ENCODE measurements at places on chromosomes 12 and 14. TPM values are rescaled to one million over a fixed set of nuclear protein-coding genes. Genes with fewer than 3 reads are reported as not detected.

GRCh38 chr12:128818065-128819022 is 5.4 kb downstream of the SLC15A4 start:
- peak overlapping the region; percentile 95 for H3K27ac ChIP-seq
- H3K4me3 ChIP-seq = peak overlapping the region; percentile 19
- H3K36me3 ChIP-seq = no peaks in the 10 kb centered on the region
- H3K4me1 ChIP-seq = peaks cover 76% of the 10 kb centered on the region
- no peak for DNase-seq

GRCh38 chr14:106845286-106846087 is 1319.1 kb downstream of the TMEM121 start:
- no peaks in the 10 kb centered on the region for H3K4me1 ChIP-seq
- H3K36me3 ChIP-seq = no peaks in the 10 kb centered on the region
- no peaks in the 10 kb centered on the region for H3K27me3 ChIP-seq
- peak overlapping the region; percentile 67 for H3K27ac ChIP-seq
- H3K4me3 ChIP-seq = peak overlapping the region; percentile 59
- no peak for DNase-seq

GRCh38 chr12:118783703-118784102 is 197.6 kb upstream of the SRRM4 start:
- H3K27me3 ChIP-seq = peaks cover 10% of the 10 kb centered on the region
- no peaks in the 10 kb centered on the region for H3K36me3 ChIP-seq
- no peak for DNase-seq
- H3K4me3 ChIP-seq = no peak overlapping the region
- H3K27ac ChIP-seq = no peak overlapping the region

DNA sequence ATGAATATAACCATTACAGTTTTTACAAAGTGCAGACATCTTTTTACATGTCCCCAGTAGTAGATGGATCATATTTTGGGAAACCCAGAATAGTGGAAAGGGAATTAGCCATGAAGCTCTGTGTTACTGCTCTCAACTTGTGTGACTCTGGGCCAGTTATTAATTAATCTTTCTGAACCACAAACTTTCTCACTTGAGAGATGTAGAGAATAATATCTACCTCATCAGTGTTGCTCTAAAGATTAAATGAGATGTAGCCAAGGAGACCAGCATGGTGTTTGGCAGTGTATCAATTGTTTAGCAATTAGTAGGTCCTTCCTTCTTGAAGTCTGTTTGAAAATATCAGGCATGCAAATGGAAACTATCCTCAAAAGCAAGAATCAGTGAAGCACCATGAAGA is 169.2 kb downstream of the TMTC2 start:
- no peaks in the 10 kb centered on the region for H3K4me1 ChIP-seq
- H3K27me3 ChIP-seq = no peaks in the 10 kb centered on the region
- H3K4me3 ChIP-seq = no peak overlapping the region
- no peak overlapping the region for H3K27ac ChIP-seq
- no peak for DNase-seq

DNA sequence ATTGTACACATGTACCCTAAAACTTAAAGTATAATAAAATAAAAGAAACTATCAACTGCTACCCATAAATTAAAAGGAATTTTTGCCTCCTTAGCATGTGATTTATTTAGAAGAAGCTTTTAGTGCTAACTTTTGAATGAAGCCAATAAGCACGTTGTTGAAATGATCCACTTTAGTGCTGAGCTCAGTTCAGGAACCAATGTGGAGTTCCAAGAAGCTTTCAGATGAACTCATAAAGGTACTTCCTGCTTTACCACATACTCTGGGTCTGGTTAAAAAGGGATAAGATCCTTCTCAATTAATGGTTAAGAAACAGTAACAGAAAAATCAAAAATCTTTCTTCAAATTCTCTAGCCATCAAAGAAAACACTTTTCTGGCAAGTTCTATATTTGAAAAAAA is 39.4 kb downstream of the TMTC1 start:
- no peak for DNase-seq
- H3K27ac ChIP-seq = peak overlapping the region; percentile 74
- H3K36me3 ChIP-seq = peaks cover 16% of the 10 kb centered on the region
- peaks cover 47% of the 10 kb centered on the region for H3K4me1 ChIP-seq

GRCh38 chr12:51162217-51162616 is 10.7 kb downstream of the TFCP2 start:
- H3K4me1 ChIP-seq = peaks cover 6% of the 10 kb centered on the region
- H3K27me3 ChIP-seq = no peaks in the 10 kb centered on the region
- no peak overlapping the region for H3K4me3 ChIP-seq
- H3K36me3 ChIP-seq = no peaks in the 10 kb centered on the region
- DNase-seq = no peak

DNA sequence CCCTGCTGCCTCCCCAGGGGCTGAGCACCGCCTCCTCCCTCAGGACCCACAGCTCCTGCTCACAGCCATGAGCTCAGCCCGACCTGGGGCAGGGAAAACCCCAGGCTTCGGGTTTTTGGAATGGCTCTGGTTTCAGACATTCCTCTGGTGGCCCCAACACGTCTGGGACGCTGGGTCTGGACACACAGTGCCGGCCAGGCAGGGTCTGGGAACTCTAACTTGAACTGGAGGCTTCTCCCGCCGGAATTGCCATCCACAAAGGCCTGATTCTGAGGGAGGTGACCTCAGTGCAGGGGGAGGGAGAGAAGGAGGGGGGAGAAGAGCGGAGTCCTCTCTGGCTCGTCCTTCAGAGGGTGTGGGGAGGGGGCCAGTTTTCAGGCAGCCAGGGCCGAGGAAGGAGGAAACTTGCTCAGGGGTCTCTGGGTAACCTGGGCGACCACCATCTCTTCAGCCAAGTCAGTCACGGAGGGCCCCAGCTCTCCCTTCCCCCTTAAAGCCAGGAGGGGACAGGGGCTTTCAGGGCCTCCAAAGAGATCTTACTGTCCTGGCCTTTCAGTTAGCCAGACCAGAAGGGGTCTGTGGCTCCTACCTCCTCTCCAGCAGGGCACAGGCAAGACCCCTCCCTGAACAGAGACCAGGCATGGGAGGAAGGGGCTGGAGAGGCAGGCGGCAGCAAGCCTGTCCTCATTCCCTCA is 19.4 kb downstream of the NCKAP5L start:
- peaks cover 28% of the 10 kb centered on the region for H3K36me3 ChIP-seq
- peak overlapping the region; percentile 22 for H3K4me3 ChIP-seq
- H3K4me1 ChIP-seq = peaks cover 29% of the 10 kb centered on the region
- peak; percentile 59 for DNase-seq
- no peaks in the 10 kb centered on the region for H3K27me3 ChIP-seq
- H3K27ac ChIP-seq = peak overlapping the region; percentile 61

Gene SLC5A8
- total RNA-seq = not detected

- no peaks in the 10 kb centered on the region for H3K36me3 ChIP-seq
- H3K27me3 ChIP-seq = no peaks in the 10 kb centered on the region
- H3K4me3 ChIP-seq = no peak overlapping the region
- no peaks in the 10 kb centered on the region for H3K4me1 ChIP-seq
- DNase-seq = no peak
- H3K27ac ChIP-seq = no peak overlapping the region
Observed at GRCh38 chr12:70379846-70380245, 13.8 kb downstream of the KCNMB4 start.

GRCh38 chr14:32324601-32325000 is 4.5 kb upstream of the AKAP6 start:
- H3K27ac ChIP-seq = no peak overlapping the region
- no peak for DNase-seq

Gene PRICKLE1
- total RNA-seq = 7.6 TPM

DNA sequence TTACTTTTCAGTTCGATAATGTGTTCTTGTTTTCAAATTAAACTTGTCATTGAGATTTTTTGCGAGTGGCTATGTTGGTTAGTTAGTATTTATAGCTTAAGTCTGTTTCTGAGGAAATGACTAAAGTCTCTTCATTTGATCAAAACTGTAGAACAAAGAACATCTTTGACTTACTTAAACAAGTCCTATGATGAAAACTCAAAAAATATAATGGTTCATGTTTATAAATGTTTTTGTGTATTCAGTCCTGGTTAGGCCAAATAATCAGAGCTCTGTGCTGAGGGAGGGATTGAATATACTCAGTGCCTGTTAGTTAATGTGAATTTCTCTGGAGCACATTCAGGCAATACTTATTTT is 51.7 kb downstream of the PPFIBP1 start:
- no peaks in the 10 kb centered on the region for H3K36me3 ChIP-seq
- no peaks in the 10 kb centered on the region for H3K27me3 ChIP-seq
- H3K4me1 ChIP-seq = peaks cover 19% of the 10 kb centered on the region
- H3K4me3 ChIP-seq = no peak overlapping the region

Gene KRT83
- total RNA-seq = not detected

Gene SIX6
- 0.12 TPM for total RNA-seq

Gene IAPP
- total RNA-seq = not detected

- no peaks in the 10 kb centered on the region for H3K4me1 ChIP-seq
- no peaks in the 10 kb centered on the region for H3K27me3 ChIP-seq
- DNase-seq = no peak
- no peak overlapping the region for H3K4me3 ChIP-seq
- no peaks in the 10 kb centered on the region for H3K36me3 ChIP-seq
- H3K27ac ChIP-seq = no peak overlapping the region
Observed at GRCh38 chr14:91731018-91731417, 868 bp downstream of the CATSPERB start.

Gene SIX4
- total RNA-seq = 38.1 TPM

Gene INHBE
- total RNA-seq = 0.23 TPM

DNA sequence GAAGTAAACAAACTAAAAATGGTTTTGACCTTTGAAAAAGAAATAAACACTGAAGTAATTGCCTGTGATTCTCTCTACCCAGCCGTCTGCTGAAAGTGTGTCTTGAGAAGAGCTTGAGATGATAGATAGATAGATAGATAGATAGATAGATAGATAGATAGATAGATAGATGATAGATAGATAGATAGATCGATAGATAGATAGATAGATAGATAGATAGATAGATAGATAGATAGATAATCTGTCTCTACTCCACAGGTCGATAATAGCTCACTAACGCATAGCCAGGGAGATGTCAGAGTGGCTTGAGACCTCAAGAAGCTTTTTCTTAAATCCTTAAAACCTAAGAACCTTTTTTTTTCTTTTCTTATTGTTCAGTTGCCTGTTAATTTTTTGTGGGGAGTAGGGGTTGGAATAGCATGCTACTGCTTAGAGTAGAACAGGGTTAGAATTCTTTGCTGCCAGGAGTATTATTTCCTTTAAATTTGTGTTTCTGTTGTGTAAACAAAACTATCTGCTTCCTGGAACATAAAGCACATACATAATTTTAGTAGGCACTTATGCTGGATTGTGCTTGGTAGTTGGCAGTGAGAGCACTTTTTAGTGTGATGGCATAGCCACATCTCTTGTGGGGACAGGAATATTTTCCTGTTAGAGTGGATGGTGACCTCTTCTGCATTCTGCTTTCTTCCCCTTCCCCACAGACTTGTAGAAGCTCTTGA is 169.5 kb downstream of the FBXL14 start:
- no peaks in the 10 kb centered on the region for H3K36me3 ChIP-seq
- DNase-seq = no peak
- peaks cover 8% of the 10 kb centered on the region for H3K4me1 ChIP-seq
- no peaks in the 10 kb centered on the region for H3K27me3 ChIP-seq
- no peak overlapping the region for H3K27ac ChIP-seq
- no peak overlapping the region for H3K4me3 ChIP-seq

DNA sequence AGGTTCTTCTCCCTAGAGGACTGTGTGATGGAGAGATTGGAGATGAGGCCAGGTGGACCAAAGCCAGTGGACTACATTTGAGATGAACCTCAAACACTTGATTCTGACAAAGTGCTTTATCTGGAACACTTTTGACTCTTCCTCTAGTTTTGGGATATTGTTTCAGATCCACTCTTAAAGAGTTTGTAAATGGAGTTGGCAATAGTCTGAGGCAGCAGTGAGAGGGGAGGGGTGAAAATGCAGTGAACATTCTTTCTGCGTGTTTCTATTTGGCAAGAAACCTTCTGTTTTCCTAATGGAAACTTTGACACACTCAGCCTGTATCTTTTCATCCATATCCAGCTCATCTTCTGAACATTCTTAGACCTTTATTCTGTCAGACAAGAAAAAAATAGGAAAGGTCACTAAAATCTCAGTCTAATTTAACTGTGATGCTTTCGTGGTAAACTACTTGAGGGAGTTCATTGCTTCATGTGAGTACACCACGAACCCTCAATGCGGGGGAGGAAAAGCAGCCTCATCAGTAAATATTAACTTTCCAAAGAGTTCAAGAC is 57.4 kb upstream of the KCNJ8 start:
- H3K4me1 ChIP-seq = peaks cover 6% of the 10 kb centered on the region
- peak overlapping the region; percentile 34 for H3K27ac ChIP-seq
- DNase-seq = no peak
- H3K4me3 ChIP-seq = no peak overlapping the region
- no peaks in the 10 kb centered on the region for H3K27me3 ChIP-seq
- peaks cover 72% of the 10 kb centered on the region for H3K36me3 ChIP-seq

DNA sequence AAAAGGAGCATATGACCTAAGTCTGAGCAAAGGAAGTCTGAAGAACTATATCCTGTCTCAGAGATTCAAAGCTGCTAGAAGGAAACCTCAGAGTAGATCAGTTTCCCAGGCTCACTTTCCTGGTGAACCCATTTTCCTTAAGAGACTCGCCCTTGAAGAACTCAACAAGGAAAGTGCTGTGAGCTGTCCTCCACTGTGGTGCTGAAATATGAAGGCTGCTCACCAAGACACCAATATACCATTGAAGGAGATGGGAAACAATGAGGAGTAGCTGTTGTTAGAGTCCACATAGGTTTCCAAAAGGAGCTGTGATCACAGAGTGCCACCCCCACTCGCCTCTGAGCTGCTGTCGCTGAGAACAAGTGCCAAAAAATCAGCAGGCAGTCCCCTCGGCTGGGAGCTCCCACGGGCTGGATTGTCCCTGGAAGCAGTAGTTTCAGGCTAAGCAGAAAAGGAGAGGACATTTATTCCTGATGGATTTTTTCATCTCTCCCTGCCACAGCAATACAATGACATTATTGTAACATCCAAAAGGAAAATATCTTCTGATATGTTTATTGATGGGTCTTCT is 282.1 kb downstream of the RPS29 start:
- no peaks in the 10 kb centered on the region for H3K4me1 ChIP-seq
- no peaks in the 10 kb centered on the region for H3K27me3 ChIP-seq
- no peak overlapping the region for H3K27ac ChIP-seq
- DNase-seq = no peak

DNA sequence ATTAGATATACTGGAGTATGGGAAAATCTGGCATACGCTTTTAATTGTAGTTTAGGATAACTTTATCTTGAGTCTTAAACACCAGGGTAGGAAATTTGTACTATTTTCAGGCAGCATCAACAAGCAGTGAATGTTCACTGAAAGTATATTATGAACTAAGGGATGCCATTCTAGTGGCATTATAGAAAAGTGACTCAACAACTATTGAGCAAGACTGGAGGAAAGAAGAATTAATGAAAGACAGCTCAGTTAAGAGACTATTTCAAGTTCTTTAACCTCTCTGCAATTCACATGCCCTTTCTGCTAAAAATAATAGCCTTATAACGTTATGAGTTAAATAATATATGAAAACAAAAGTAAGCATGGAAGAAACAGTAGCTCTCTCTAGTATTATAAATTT is 343.1 kb downstream of the FSCB start:
- no peak overlapping the region for H3K4me3 ChIP-seq
- no peaks in the 10 kb centered on the region for H3K36me3 ChIP-seq
- no peak overlapping the region for H3K27ac ChIP-seq
- no peaks in the 10 kb centered on the region for H3K27me3 ChIP-seq
- H3K4me1 ChIP-seq = no peaks in the 10 kb centered on the region

Gene TDRD9
- total RNA-seq = 0.29 TPM
